SJSA1 (cell line): ENCODE measurements at places on chromosomes 6 and 20. TPM values are rescaled to one million over a fixed set of nuclear protein-coding genes. Genes with fewer than 3 reads are reported as not detected.

DNA sequence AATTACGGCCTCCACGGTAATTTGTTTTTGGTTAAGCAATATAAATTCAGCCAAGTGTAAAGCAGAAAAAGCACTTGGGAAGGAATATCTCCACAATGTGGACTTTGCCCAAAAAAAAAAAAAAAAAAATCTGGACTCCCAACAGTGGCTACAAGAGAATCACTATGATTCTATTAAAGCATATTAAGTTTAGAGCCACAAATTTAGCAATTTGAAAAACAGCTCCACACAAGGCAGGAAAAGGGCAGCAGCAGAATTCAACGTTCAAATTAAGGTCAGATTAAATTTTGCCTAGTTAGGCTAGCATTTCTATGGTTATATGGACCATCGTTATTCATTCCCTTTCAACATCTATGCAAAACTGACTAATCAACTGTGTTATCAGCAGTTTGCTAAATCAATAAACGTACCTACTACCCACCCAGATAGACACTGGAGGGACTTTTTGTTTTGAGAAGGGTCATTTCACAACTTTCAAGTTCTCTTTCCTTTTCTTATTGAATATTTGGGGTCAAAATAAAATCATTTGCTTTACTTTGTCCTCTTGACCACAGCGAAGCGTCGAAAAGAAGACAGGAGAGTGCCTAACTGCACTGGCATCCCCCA lies 1.0 kb downstream of the MCM9 start:
- no peak for DNase-seq

GRCh38 chr6:96724641-96725040 lies 112.6 kb downstream of the GPR63 start:
- no peak for DNase-seq

Gene COL12A1
- 166 and 233 TPM in 2 replicates for total RNA-seq

Gene LPA
- total RNA-seq = not detected in 2 replicates

DNA sequence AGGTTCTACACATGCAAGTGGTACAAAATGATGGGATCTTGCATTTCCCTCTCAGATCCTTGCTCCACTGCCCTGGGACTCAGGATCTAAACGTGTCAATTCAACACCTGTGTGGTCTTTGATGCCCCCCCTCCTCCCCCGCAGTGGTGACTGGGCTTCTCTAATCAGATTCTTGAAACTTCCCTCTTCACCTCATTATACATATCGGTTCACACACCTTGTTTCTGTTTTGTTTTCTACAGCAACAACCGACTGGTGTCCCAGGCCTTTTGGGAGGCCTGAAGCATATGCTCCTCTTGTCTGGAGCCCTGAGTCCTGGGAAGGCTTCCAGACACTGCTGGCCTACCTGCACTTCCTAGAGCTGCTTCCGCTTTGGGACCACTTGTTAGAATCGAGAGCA lies 20.0 kb downstream of the SAMD3 start:
- DNase-seq = no peak

GRCh38 chr6:85127168-85127498 lies 322.8 kb upstream of the NT5E start:
- no peak for DNase-seq

Gene SOX18
- 61.7 and 70.0 TPM in 2 replicates for total RNA-seq

Gene ENPP5
- 0.94 and 2.8 TPM in 2 replicates for total RNA-seq

- no peak for DNase-seq
Observed at GRCh38 chr20:60727425-60727824, 524.6 kb upstream of the CDH4 start.

GRCh38 chr20:460180-460579 lies 2.2 kb downstream of the TBC1D20 start:
- no peak for DNase-seq

Gene PGC
- total RNA-seq = not detected in 2 replicates

Gene TRMT6
- 18.5 and 18.9 TPM in 2 replicates for total RNA-seq

DNA sequence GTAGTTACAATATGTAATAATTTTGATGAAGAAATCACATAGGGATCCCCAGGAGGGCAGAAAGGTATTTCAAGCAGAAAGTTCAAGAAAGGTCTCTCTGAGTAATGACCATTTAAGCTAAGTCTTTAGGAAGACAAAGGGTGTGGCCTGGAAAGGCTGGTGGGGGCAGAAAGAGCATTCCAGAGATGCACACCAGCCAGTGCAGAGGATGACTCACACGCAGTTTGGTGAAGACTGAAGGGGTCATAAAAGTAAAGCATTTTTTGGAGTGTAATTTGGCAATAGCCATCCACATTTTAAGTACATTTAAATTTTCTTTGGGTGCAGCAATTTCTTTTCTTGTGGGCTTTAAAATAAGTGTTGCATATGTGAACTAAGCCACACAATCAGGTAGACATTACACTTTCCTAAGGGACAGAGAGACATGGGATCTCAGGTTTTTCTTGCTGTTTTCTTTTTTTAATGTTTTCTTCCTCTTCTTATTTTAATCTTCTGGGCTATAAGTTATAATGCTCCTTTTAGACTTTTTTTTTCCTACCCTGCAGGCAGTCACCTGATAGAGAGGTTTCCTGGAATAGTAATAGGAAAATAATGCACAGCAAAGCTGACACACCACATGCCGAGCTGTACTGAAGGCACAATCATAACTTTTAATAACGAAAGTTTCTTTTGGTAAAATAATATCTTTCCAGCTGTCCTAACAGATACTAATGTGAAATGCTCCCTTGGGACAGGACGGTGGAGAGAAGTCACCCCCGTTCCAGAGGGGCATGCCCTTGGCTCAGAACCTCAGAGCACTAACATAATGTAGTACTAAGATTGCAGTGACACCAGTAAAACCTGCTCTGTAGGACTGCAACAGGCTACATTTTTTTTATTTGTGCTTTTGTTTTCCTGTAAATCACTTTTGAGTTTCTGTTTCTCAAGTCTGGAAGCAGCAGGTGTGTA lies 49.6 kb upstream of the PTPRK start:
- DNase-seq = peak; percentile 87

GRCh38 chr6:134980846-134981245 lies 30.9 kb upstream of the ALDH8A1 start:
- no peak for DNase-seq

Gene ASIP
- not detected in 2 replicates for total RNA-seq

Gene COL9A3
- total RNA-seq = not detected in 2 replicates

- DNase-seq = no peak
Observed at GRCh38 chr6:18388271-18388670, 1.1 kb downstream of the RNF144B start.

GRCh38 chr6:108452711-108453195 lies 108.0 kb upstream of the FOXO3 start:
- no peak for DNase-seq

DNA sequence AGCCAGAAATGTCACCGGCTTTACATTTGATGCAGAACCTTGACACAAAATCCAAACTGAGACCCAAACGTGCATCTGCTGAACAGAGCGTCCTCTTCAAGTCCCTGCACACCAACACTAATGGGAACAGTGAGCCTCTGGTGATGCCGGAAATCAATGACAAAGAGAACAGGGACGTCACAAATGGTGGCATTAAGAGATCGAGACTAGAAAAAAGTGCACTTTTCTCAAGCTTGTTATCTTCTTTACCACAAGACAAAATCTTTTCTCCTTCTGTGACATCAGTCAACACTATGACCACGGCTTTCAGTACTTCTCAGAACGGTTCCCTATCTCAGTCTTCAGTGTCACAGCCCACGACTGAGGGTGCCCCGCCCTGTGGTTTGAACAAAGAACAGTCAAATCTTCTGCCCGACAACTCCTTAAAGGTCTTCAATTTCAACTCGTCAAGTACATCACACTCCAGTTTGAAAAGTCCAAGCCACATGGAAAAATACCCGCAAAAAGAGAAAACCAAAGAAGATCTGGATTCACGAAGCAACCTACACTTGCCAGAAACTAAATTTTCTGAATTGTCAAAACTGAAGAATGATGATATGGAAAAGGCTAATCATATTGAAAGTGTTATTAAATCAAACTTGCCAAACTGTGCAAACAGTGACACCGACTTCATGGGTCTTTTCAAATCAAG lies 108.4 kb downstream of the RTN4IP1 start:
- no peak for DNase-seq

GRCh38 chr6:32153564-32154513 lies at the start of gene PPT2:
Gene PPT2, plus strand, starts transcription at chr6:32154141. Its CDS starts 454 bp downstream, at chr6:32154595.
- peak; percentile 87 for DNase-seq
